ENCODE measurements at places on chromosomes 12 and 14. TPM values are rescaled to one million over a fixed set of nuclear protein-coding genes. Genes with fewer than 3 reads are reported as not detected.

- H3K27me3 ChIP-seq = peaks cover 13% of the 10 kb centered on the region
- no peaks in the 10 kb centered on the region for H3K36me3 ChIP-seq
- DNase-seq = no peak
- H3K4me3 ChIP-seq = no peak overlapping the region
- peaks cover 11% of the 10 kb centered on the region for H3K4me1 ChIP-seq
- H3K27ac ChIP-seq = no peak overlapping the region
Measured at GRCh38 chr14:104657101-104657524, 32.3 kb upstream of the INF2 start.

GRCh38 chr12:93380480-93381121, 2.9 kb downstream of the NUDT4 start:
- H3K4me1 ChIP-seq = no peaks in the 10 kb centered on the region
- no peaks in the 10 kb centered on the region for H3K27me3 ChIP-seq
- no peak for DNase-seq

GRCh38 chr12:61857968-61858367, 402.2 kb upstream of the USP15 start:
- no peaks in the 10 kb centered on the region for H3K4me1 ChIP-seq
- H3K36me3 ChIP-seq = no peaks in the 10 kb centered on the region
- H3K27ac ChIP-seq = no peak overlapping the region
- H3K4me3 ChIP-seq = no peak overlapping the region
- no peaks in the 10 kb centered on the region for H3K27me3 ChIP-seq

- no peak overlapping the region for H3K4me3 ChIP-seq
- no peaks in the 10 kb centered on the region for H3K36me3 ChIP-seq
- H3K27ac ChIP-seq = no peak overlapping the region
- no peaks in the 10 kb centered on the region for H3K27me3 ChIP-seq
- H3K4me1 ChIP-seq = no peaks in the 10 kb centered on the region
Measured at GRCh38 chr12:106885026-106885425, 70.7 kb upstream of the TMEM263 start.

DNA sequence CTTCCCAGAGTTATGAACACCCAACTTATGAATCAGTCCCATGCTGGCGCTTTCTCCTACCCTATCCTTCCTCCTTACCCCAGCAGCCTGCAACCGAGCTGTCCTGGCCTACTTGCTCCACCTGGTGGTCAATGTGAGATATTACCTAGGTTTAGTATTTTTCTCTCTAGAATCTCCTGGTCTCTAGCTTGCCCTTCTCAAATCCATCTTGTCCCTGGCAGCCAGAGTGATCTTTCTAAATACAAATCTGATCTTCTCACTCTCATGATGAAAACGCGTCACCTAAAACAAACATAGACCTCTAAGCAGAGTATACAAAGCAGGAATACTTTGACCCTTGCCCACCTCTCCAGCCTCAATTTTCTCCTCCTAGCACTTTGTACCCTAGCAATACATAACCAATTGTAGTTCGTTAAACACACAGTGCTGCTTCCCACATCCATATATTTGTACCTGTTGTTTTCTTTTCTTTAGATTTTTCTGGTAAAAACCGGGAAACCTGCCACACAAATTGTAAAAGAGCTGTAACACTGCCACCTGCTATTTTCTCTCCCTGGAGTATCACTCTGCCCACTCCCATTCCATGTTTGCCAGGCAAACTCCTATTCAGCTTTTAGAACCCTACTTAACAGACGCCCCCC, 20.0 kb upstream of the TCP11L2 start:
- no peaks in the 10 kb centered on the region for H3K27me3 ChIP-seq
- DNase-seq = no peak
- H3K36me3 ChIP-seq = no peaks in the 10 kb centered on the region
- H3K4me1 ChIP-seq = no peaks in the 10 kb centered on the region

DNA sequence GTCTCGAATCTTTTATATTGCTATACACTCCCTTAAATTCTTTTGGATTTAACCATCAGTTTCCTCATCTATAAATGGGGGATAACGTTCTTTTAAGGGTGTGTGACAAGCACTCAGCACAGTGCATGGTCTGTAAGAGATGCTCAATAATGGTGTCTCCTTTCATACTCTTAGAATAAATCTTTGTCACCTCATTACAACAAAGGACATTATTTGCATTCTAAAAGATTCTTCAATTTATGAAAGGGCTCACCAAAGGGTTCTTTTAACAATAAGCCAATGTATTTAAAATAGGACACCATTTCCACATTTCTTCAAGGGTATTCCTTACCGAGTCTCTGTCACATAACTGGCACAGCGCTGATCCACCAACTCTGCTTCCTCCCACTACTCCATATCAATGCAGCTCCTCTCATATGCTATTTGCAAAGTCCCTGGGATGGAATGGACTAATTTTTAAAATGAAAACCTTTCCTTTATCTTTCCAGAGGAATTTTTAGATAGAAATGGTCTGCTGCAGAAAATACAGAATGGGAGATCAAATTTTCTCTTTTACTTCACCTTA, 29.2 kb upstream of the RIC8B start:
- peaks cover 4% of the 10 kb centered on the region for H3K4me1 ChIP-seq
- no peak for DNase-seq
- H3K27ac ChIP-seq = no peak overlapping the region
- no peaks in the 10 kb centered on the region for H3K36me3 ChIP-seq

- no peak overlapping the region for H3K4me3 ChIP-seq
- no peaks in the 10 kb centered on the region for H3K36me3 ChIP-seq
- no peak overlapping the region for H3K27ac ChIP-seq
- no peaks in the 10 kb centered on the region for H3K27me3 ChIP-seq
- no peak for DNase-seq
- H3K4me1 ChIP-seq = no peaks in the 10 kb centered on the region
Measured at GRCh38 chr14:87133073-87133801, 859.7 kb downstream of the GALC start.

GRCh38 chr12:38961683-38962082, 56.3 kb upstream of the CPNE8 start:
- H3K36me3 ChIP-seq = no peaks in the 10 kb centered on the region
- H3K27me3 ChIP-seq = no peaks in the 10 kb centered on the region
- H3K4me3 ChIP-seq = no peak overlapping the region
- no peak for DNase-seq
- no peak overlapping the region for H3K27ac ChIP-seq
- H3K4me1 ChIP-seq = no peaks in the 10 kb centered on the region

DNA sequence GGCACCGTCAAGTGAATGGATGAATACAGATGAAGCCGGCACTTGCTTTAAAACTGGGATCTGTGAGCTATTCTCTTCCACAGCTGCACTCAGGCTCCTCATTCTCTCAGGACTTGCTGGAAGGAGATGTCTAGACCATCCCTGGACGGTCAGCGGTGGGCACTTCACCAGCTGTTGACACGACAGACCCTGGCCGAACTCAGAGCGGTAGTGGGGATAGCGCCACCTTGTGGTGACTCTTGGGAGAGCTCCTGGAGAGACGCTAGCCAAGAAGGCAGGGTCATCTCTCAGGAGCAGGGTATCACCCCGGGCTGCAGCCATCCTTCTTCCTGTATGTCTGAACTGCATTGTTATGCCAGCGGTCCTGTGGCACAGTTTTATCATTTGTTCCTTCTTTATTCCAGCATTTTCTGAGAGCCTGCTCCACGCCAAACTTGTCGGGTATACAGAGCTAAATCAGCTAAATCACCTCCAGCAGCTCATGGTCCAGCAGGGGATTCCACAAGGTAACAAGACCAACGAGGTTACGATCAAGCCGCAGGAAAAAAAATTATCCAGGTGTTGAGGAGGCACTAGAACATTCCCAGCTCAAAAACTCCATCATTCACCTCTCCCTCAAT, 10.0 kb downstream of the WNT1 start:
- H3K27ac ChIP-seq = no peak overlapping the region
- peak; percentile 51 for DNase-seq
- no peaks in the 10 kb centered on the region for H3K4me1 ChIP-seq
- H3K4me3 ChIP-seq = no peak overlapping the region

- H3K27ac ChIP-seq = no peak overlapping the region
- no peak for DNase-seq
- no peaks in the 10 kb centered on the region for H3K4me1 ChIP-seq
Measured at GRCh38 chr14:104278214-104278534, 139.8 kb downstream of the KIF26A start.

GRCh38 chr12:6563448-6564050, 4.5 kb downstream of the NOP2 start:
- DNase-seq = peak; percentile 61
- peaks cover 7% of the 10 kb centered on the region for H3K4me1 ChIP-seq
- H3K27ac ChIP-seq = no peak overlapping the region
- no peaks in the 10 kb centered on the region for H3K27me3 ChIP-seq
- H3K4me3 ChIP-seq = no peak overlapping the region

- no peak overlapping the region for H3K4me3 ChIP-seq
- H3K4me1 ChIP-seq = no peaks in the 10 kb centered on the region
- no peak for DNase-seq
- peaks cover 13% of the 10 kb centered on the region for H3K36me3 ChIP-seq
- H3K27ac ChIP-seq = no peak overlapping the region
Measured at GRCh38 chr12:76519538-76519937, 40.0 kb downstream of the OSBPL8 start.

DNA sequence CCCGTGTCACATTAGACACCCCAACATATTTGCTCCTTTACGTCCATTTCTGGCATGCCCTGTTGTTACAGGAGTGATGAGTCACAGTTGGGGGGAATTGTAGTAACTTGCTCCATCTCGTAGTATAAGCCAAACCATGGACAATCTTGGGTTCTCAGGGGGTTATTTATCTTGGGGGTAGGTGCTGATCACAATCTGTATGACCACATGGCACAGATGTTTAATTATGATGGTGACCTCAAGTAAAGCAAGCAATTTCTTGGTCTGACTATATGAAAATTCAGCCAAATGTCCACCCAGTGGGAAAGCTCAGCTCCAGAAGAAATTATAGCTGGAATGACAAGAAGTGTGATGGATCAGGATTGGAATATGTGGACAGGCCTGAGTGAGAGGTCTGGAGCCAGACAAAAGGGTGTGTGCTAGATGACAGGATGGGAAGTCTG, 32.1 kb upstream of the STON2 start:
- H3K4me1 ChIP-seq = no peaks in the 10 kb centered on the region
- H3K27me3 ChIP-seq = peaks cover 8% of the 10 kb centered on the region
- H3K4me3 ChIP-seq = no peak overlapping the region
- DNase-seq = no peak
- no peaks in the 10 kb centered on the region for H3K36me3 ChIP-seq
- H3K27ac ChIP-seq = no peak overlapping the region

DNA sequence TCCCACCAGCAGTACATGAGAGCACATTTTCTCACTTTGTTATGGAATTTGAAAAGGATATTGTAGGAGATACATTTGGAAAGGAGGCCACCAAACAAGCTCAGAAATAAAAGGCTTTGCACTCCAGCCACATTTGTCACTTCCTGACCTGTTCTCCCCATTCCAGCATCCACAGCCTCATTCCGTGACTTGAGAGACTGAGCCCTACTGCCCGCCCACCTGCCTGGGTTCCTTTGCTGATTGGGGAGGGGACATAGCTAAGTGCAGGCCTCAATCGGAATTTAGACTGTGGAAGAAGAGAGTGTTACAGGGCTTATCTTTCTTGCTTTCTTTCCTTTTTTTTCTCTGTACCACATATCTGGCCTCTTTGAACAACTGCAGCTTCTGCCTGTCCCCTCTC, 735.4 kb upstream of the TMEM132C start:
- H3K4me1 ChIP-seq = no peaks in the 10 kb centered on the region
- no peak for DNase-seq
- no peak overlapping the region for H3K4me3 ChIP-seq

- peaks cover 8% of the 10 kb centered on the region for H3K4me1 ChIP-seq
- no peak overlapping the region for H3K4me3 ChIP-seq
- no peaks in the 10 kb centered on the region for H3K27me3 ChIP-seq
- no peaks in the 10 kb centered on the region for H3K36me3 ChIP-seq
- H3K27ac ChIP-seq = no peak overlapping the region
Measured at GRCh38 chr12:58844161-58844560, 76.1 kb downstream of the LRIG3 start.

DNA sequence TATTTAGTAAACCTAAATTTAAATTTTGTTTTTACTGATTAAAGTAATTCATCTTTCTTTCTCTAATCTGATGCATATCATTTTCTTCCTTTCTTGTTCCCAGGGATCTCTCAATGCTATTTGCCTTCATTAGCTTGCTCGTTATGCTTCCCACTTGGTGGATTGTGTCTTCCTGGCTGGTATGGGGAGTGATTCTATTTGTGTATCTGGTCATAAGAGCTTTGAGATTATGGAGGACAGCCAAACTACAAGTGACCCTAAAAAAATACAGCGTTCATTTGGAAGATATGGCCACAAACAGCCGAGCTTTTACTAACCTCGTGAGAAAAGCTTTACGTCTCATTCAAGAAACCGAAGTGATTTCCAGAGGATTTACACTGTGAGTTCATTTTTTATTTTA, 48.6 kb downstream of the VEZT start:
- DNase-seq = no peak
- H3K27ac ChIP-seq = no peak overlapping the region
- no peak overlapping the region for H3K4me3 ChIP-seq

- no peak for DNase-seq
- peak overlapping the region; percentile 42 for H3K27ac ChIP-seq
- H3K4me1 ChIP-seq = peaks cover 63% of the 10 kb centered on the region
- no peaks in the 10 kb centered on the region for H3K36me3 ChIP-seq
- H3K4me3 ChIP-seq = peak overlapping the region; percentile 45
Measured at GRCh38 chr14:99737451-99737951, 53.4 kb downstream of the CYP46A1 start.

- DNase-seq = no peak
- H3K4me3 ChIP-seq = no peak overlapping the region
- H3K27me3 ChIP-seq = no peaks in the 10 kb centered on the region
- peaks cover 12% of the 10 kb centered on the region for H3K4me1 ChIP-seq
Measured at GRCh38 chr14:22544881-22545420, 44.1 kb downstream of the DAD1 start.

DNA sequence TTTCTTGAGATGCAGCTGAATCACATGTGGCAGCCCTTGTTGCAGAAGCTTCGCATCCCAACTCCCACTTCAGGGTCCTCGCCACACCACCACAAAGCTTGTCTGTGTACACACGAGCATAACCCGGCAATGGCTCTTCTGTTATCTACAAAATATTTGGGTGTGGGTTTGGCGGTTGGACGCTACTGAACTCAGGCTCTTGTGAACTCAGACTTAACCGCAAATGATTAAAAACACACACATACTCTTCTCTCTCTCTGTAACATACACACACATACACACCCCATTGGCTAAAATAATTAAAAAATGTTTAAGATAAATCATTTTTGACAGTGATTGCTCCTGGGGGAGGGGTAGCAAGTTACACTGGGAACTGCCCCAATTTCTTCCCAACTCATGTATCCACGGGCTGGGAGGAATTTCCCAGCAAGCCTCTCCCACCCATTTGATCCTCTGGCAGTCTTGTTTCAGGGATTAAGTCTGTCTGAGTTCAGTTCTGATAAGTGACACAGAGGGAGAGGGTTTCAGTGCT, 63.7 kb upstream of the MANSC4 start:
- no peak for DNase-seq
- no peaks in the 10 kb centered on the region for H3K27me3 ChIP-seq
- no peaks in the 10 kb centered on the region for H3K4me1 ChIP-seq
- H3K4me3 ChIP-seq = no peak overlapping the region

- no peak overlapping the region for H3K4me3 ChIP-seq
- H3K27ac ChIP-seq = no peak overlapping the region
- no peaks in the 10 kb centered on the region for H3K4me1 ChIP-seq
- H3K27me3 ChIP-seq = no peaks in the 10 kb centered on the region
Measured at GRCh38 chr12:126055521-126055920, 990.3 kb downstream of the AACS start.

IRAK3 gene
- 34.5 TPM for total RNA-seq

UNC79 gene
- under 0.01 TPM for total RNA-seq

SERPINA10 gene
- total RNA-seq = not detected

TDP1 gene
- total RNA-seq = 5.9 TPM

SOAT2 gene
- 0.78 TPM for total RNA-seq

FOXM1 gene
- total RNA-seq = 1.1 TPM

CBLN3 gene
- total RNA-seq = 2.1 TPM

KRT71 gene
- not detected for total RNA-seq

KRT2 gene
- total RNA-seq = not detected

OTOGL gene
- 0.44 TPM for total RNA-seq

KLRD1 gene
- 2.4 TPM for total RNA-seq

CFAP54 gene
- 0.87 TPM for total RNA-seq

CRACR2A gene
- 2.6 TPM for total RNA-seq

VASH1 gene
- total RNA-seq = 24.7 TPM

All from tibial nerve (tissue), 4 donors.